IPS DF 19.7 (cell line): ENCODE measurements at places on chromosomes 6 and 20.

GRCh38 chr20:36582322-36582721 is 8.9 kb downstream of the TGIF2 start:
- no peak for DNase-seq

DNA sequence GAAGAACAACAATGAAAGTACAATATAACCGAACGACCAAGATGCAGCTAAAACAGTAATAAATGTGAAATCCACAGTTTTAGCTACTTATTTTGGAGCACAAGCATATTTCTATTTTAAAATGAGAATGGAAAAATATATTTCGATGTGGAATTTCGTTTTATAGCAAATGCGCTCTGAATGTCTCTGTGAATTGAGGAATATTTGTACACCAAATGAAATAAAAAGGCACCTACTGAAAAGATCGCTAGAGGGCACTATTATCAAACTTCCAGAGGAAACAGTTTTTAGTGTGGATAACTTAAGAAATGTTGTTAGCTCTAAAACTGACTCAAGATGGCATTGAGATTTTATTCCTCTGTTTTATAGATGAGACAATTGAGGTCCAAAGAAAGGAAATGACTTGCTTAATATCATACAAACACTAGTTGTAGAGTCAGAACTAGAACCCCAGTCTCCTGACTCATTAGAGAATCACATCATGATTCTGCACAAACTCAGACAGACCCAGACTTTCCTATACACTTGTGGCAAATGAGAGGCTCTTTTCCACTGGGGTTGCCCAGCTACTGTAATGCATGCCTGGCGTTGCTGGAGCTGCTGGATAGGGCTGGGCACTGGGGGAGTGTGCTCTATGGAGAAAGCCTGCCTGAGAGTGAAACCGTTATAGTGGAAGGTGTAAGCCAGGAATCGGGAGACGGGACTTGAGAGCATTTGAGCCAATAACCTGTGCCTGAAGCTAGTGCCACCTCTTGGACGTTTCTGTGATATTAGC is 51.9 kb downstream of the GCLC start:
- DNase-seq, result no peak

DNA sequence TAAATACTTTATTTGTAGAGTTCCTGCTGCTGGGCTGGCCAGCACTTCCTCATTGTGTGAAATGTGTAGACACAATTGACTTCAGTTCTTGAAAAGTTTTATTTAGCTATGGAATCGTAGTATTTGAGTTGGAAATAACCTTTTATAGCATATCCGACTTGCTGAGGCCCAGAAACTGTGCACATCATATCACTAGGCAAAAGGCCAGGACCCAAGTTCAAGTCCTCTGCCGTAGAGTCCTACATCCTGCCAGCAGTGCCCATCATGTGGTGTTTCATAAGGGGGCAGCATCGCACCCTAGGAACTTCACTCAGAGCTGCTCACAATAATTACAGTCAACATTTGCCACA is 207.7 kb upstream of the SNX9 start:
- no peak for DNase-seq

- DNase-seq, result no peak
Measured at GRCh38 chr20:20761301-20761700, 48.9 kb upstream of the RALGAPA2 start.

DNA sequence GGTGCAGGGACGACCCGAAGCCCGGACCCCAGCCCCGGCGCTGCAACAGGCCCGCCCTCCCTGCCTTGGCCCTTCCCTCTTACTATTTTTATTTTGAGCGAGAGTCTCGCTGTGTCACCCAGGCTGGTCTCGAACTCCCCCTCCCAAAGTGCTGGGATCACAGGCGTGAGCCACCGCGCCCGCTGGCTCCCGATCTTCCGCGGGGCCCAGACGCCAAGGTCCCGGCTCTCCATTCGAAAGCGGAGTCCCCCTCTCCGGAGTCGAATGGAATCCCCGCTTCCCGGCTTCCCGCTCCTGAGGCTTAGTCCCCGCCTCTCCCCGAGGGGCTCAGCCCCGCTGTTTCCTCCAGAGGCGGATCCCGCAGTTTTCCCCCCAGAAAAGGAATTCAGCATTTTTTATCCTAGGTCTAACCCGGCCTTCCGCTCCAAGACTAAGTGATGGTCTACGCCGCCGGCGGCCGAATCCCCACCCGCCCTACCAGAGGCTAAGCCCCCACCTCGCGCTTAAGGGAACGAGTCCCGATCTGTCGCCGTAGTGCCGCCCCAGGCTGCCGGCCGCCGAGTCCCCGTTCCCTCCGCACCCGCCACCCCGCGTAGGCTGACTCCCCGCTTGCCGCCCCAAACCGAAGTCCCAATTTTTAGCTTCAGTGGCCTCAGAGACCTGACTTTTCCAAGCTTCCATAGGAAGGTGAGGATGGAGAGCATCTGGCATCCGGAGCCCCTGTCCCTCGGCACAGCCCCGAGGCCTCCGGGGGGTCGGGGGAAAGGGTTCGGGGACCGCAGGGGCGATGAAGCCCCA is 11.5 kb upstream of the TMC2 start:
- DNase-seq, result no peak

- DNase-seq, result no peak
Measured at GRCh38 chr6:111975466-111975865, 78.4 kb upstream of the CCN6 start.

DNA sequence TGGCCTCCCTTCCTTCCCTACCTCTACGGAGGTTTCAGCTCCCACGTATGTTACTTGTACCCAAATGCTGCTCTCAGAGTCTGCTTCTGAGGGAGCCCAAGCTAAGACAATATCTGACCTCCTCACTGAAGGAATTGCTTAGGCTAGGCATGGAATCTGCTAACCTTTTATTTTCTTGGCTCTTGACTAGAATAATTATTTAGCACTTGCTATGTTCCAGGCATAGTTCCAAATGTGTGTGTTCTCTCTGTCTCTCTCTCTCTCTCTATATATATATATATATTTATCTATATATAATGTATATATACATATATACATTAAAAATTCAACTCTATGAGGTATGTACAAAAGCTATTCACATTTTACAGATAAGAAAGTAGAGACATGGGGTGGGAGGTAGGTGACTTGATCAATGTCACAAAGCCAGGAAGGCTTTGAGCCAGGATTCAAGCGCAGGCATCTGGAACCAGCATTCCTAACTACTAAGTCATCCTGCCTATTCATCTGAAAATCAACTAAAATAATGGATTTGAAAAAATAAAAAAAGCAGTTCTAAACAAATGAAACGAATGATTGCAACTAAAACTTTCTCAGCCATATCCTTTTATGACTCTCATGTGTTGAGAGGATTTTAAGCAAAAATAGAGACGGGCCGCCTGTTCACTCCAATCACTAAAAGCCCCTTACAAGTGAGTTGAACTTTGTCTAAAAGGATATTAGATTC is 189.7 kb upstream of the JAG1 start:
- DNase-seq, result no peak

- no peak for DNase-seq
Measured at GRCh38 chr20:49896204-49896603, 19.1 kb downstream of the SPATA2 start.
